ENCODE measurements at places on chromosomes 16 and 17.

DNA sequence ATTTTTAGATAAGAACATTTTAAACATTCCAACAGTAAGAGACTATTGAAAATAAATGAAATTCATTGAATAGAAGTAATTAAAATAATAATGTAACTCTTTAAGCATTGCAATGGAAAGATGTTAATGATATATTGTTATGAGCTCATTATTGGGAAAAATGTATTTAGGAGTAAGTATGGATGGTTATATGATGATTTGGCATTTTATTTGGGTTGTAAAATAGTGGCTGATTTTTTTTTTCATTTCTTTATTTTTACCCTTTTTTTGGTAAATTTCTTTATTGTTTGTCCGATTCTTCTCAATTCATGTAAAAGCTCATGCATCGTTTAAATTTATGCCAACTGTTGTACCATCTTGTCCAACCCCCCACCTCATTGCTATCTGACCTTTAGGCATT lies 539.9 kb downstream of the HS3ST4 start:
- no peak for DNase-seq

DNA sequence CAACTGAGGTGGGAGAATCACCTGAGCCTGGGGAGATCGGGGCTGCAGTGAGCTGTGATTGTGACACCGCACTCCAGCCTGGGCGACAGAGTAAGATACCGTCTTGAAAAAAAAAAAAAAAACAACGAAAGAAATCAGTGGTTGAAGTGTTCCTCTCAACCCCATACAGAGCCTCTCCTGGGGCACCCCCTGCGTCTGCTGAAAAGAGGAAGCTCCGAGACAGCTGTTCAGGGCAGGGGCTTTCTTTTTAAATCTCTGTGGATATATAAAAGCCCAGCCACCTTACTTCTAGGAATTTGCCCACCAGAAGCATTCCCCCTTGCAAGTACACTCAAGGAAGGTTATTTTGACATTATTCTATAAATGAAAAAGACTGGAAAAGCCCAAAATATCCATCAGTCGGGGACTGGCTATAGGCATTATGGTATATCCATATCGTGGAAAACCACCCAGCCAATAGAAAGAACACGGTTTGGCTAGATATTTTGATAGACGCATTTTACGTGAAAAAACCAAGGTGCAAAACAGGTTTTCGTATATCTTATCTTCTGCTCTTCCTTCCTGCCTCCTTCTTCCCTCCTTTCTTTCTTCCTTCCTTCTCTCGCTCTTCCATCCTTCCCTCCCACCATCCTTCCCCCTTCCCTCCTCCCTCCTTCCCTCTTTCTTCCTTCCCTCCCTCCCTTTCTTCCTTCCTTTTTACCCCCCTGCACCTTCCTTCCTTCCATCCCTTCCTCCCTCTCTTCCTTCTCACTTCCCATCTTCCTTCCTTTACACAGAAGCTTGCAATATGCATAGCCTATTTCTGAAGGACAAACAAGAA lies 9.2 kb upstream of the CCL22 start:
- DNase-seq, result peak; percentile 54

- no peak for DNase-seq
Measured at GRCh38 chr17:14771543-14771942, 470.7 kb downstream of the HS3ST3B1 start.

GRCh38 chr17:83123896-83124801 lies 44.7 kb downstream of the METRNL start:
- no peak for DNase-seq

DNA sequence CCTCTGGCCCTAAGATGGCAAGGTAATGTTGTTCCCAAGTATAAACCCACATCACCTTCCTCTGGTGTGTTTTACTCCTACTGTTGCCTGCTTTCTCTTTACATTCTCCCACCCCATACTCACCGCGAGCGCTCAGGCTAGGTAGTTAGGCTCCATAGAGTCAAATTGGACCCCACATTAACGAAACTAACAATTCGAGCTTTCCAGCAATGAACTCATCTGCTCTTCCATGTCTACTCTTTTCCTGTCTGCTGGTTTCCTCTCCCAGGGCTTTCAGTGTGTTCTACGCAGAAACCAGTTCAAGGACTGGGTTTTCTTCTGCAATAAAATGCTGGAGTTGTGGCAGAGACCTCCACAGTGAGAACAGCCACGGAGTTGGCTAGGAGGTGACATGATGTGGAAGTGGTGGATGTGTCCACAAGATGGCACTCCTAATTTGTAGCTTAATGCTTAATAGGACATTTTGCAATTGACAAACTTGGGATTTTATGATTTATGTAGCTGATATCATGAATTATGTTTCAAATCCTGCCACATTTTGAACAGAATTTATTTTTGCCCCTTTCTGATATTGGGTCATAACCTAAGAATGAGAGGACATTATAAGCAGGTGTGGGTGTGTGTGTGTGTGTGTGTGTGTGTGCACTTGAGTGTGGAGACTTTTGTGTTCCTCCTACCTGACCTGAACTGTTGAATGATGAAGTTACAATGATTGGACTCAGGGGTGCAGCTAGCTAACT lies 2.2 kb upstream of the UQCRC2 start:
- DNase-seq, result no peak

GRCh38 chr17:36818134-36818825 lies 119.0 kb upstream of the LHX1 start:
- DNase-seq, result no peak

DNA sequence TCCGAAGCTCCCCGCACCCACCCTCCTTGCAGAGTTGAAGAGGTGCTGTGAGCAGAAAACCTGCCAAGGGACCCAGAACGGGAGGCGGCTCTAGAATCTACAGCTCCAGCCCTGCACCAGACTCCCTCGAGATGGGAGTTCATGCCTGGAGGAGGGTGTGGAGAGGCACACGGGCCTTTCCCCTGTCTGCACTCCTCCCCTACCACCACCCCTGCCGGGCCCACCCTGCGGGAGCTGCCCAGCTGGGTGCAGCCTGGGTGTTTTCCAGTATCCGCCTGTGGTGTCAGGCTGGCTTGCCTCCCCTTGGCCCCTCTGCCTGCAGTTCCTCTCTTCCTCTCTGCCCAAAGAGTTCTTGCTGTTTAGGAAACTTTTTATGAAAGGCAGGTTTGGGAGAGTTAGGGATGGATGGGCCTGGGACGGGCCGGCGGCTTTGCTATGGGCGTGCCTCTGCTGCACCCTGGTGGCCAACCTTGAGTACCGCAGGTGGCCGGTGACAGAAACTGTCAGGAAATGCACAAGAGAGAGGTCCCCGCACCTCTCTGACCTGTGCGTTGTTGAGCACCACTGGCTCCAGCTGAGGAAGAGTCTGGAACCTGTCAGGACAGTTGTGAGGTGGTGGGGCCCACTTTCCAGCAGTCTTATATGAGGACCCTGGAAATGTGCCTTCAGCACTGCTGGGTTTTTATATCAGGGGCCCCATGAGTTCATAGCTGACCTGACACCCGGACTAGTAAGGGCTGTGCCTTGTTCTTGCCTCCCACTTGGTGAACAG lies 354.1 kb downstream of the SEC14L1 start:
- no peak for DNase-seq

DNA sequence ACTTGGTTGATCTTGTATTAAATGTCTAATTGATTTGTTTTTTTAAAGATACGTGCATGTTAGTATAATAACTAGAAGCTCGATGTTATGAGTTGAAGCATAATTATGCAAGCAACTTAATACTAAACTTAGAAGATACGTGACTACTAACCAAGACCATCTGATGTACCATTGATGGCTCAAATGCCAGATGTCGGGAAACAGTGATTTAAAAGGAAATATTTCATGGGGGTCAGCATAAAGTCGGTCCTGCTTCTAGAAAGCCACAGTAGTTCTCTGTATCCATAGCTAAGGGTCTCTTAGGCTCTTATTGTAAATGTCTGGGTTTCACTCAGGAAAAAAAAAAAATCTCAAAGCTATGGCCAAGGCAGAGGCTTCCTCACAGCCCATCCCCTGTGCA lies 61.2 kb upstream of the RBFOX1 start:
- DNase-seq, result no peak

- DNase-seq, result no peak
Measured at GRCh38 chr16:2963723-2964474, at the start of gene KREMEN2. Gene KREMEN2 (plus strand): TSS chr16:2964275. CDS start chr16:2964521, 246 bp downstream.

DNA sequence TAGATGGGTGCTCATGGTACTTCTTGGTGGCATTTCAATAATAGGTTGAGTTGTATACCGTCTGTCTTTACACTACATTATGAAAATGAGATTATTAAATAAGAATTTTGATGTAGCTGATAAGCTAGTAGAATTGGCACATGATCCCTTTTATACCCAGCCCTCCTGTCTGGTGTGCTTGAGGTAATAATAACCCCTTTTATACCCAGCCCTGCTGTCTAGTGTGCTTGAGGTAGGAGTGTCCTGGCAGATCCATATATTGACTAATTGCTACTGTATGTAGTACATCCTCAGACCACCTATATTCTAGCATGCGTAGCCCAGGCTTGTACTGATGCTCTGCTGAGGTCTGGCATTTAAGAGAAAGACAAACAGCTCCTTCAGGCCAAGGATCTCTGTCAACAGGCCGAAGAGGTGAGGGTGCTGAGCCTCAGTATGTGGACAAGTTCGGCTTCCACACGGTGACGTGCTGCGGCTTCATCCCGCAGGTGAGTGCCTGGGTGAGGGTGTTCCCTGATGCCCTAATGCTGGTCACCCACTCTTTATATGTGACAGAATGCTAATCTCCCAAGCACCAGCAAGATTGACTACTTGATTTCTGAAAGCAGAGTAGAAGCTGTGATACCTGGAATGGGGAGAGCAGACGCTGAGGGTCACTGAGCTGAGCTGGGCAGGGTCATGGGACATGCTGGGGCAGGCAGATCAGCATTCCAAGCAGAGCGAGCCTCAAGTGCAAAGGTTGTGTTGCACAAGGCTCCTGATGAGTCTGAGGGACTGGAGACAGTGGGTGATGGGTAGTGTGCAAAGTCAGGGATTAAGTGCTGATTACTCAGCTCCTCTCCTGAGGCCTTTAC lies 5.7 kb downstream of the FN3K start:
- DNase-seq, result no peak

- DNase-seq, result no peak
Measured at GRCh38 chr16:72050769-72051464, 3.4 kb upstream of the HP start.

DNA sequence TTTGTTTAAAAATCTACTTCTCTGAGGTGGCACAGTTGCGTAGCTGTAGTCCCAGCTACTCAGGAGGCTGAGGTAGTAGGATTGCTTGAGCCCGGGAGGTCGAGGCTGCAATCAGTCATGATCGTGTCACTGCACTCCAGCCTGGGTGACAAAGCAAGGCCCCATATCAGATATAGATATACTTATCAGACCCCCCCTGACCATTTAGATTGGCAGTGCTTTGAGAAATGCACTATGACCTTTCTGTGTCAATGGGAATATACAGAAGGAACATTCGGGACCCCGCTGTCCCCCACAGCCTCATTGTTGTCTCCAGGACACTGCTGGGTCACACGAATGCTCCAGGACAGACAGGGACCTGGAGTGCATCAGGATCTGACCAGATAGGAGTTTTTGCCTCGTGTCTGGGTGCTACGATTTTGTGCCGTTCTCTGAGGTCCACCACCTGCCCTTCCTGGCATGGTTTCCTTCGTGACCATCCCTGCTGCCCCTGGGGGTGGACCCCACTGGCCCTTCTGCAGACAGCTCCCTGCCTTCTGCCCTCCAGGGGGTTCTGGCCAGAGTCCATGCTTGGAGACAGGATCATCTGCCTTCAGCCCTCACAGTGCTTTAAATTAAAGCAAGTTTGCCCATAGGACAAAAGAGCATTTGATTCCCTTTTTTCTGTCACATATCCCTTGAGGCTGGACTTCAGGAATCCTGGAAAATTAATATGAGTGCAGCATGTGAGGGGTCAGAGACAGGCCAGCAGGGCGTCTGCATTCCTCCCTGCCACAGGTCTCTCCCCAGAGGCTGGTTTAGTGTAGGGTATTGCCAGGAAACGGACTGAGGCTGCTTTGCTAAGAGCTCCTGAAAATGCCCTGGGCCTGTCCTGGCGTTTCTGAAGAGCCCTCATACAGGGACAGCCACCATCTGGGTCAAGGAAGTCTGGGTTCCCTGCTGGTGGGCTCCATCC lies 19.3 kb downstream of the PLD6 start:
- DNase-seq, result no peak

- DNase-seq, result no peak
Measured at GRCh38 chr17:81341516-81342268, 46.6 kb upstream of the SLC38A10 start.

Data from GM12864 (cell line).